ENCODE measurements at places on chromosomes 2 and 18. TPM values are rescaled to one million over a fixed set of nuclear protein-coding genes. Genes with fewer than 3 reads are reported as not detected.

REG1B gene
- not detected for total RNA-seq

ANKRD53 gene
- total RNA-seq, result 0.09 TPM

B3GNT7 gene
- total RNA-seq, result 0.09 TPM

UNC80 gene
- not detected for total RNA-seq

NLRC4 gene
- total RNA-seq, result not detected

ABHD1 gene
- total RNA-seq, result under 0.01 TPM

CCNT2 gene
- 28.9 TPM for total RNA-seq

ADRA2B gene
- not detected for total RNA-seq

ZSCAN30 gene
- 9.6 TPM for total RNA-seq

WNT6 gene
- not detected for total RNA-seq

G6PC2 gene
- not detected for total RNA-seq

DCDC2C gene
- not detected for total RNA-seq

UGT1A10 gene
- not detected for total RNA-seq
